Amniotic epithelial cell (primary cell): ENCODE measurements at places on chromosomes 7 and 10.
A peak's percentile ranks its signal among the peaks of the same experiment; 100 is the strongest.

- DNase-seq, result no peak
Observed at GRCh38 chr10:112583236-112583939, 136.4 kb downstream of the VTI1A start.

DNA sequence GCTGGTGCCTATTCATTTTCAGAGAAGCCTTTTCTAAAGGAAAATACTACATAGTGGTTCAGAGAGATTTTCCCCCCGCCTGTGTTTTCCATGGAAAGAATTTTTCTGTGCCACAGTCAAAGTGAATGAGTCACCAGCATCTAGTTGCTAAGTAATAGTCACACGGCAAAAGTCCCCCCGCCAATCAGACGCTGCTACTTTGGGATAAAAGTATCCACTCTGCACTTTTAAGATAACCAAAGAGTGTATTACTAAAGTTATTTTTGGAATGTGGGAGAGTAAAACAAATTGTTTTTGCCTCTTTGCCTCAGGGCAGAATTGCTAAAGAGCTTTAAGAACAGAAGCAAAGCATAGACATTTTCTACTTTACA lies 23.5 kb downstream of the ABLIM1 start:
- DNase-seq, result peak; percentile 82

DNA sequence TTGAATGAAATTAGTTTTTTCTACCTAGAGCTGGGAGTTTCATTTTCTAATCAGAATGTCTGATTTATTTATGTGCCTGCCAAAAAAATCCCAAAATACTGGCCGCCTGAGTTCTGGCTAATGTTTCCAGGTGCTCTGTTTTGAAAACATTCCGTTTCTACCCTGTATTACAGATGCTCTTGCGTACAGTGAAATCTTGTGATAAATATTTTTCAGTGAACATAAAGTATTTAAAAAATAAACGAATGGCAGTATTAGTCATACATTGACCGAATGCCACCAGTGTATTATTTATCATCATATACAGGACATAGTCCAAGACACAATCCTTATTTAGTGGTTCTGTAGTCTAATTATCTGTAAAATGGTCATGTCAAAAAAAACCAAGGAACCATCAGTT lies 102.8 kb downstream of the KAT6B start:
- no peak for DNase-seq

DNA sequence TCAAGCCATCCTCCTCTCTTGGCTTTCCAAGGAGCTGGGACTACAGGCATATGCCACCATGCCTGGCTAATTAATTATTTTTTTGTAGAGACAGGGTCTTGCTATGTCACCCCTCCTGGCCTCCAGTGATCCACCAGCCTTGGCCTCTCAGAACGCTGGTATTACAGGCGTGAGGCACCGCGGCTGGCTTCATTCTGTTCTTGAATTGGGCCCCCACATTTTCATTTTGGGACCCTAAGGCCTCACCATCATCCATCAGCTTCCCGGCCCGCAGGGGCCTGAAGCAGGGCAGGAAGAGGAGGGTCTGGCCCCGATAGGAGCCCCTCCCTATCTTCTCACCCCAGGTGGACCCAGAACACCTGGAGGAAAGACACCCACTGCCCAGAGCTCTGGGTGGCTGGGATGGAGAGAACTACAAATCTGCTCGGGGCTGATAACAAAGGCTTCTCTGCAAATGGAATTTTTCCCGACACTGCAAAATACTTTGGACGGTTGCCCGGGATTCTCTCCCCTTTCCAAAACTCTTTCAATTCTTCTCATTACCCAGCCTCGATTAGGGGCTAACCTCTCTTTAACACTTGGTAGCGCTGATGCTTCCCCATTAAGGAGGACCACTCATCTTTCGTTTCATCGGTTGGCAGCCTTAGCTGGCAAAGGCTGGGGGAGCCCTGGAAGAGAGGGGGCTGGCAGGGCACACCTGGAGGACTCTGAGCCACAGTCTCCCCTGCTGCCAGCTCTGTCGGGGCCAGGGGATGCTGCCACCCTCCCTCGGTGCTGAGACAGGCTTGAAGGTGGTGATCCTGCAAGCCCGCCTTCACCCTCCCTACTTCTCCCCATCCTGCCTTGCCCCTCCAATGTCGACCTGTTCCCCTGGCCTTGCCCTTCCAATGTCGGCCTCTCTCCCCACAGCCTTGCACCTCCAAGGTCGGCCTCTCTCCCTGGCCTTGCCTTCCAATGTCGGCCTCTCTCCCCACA lies 81.0 kb upstream of the GNA12 start:
- DNase-seq, result no peak

- DNase-seq, result no peak
Observed at GRCh38 chr7:37342688-37343471, 105.8 kb downstream of the ELMO1 start.

DNA sequence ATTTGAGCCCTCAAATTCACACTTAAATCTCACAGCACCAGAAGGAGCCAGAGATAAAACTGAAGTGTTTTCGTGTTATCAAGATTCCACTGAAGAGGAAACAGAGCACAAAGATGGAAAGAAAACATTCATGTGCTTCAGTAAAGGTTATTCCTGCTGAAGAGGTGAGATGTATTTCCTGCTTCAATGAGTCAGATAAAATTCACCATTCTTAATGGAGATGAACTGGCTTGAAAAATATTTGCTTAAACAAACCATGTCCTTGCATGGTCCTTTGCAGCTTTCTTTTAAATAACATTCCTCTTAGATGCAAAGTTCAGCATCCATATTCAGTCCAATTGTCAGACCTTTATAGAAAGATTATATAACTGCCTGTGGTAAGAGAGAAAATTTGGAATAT lies 294.2 kb downstream of the IPMK start:
- no peak for DNase-seq

DNA sequence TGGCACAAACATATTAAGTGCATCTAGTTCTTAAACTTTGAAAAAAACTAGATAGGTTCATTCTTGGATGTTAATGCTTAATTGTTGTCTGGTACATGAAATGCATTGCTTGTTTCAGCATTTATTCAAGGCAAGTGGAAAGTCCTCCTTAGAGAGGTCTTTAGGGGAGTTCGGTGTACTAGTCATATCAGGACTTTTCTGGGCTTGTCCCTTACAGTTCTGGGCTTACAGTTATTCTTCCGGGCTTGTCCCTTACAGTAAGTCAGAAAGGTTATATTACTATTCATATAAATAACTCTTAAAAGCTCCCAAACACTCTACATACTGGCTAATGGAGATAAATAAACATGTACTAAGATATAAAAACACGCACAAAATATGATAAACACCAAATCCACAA lies 61.6 kb upstream of the MRLN start:
- no peak for DNase-seq

DNA sequence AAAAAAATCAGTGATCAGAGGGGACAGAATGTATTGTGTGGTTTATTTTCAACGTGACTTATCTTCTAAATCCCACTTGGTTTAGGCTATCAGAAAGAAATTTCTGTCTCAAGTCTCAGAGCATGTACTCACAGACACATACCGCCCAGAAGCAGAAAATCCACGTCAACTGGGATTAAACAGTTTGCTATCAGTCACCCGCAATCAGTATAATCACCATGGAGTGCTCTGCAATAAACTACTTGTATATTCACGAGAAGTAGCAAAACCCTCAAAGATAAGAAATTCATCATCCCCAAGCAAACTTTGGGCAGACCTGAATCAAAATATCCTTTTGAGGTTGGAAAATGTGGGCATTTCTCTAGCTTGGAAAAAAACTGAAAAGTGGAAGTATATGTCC lies 259.1 kb downstream of the FGFR2 start:
- peak; percentile 1 for DNase-seq

GRCh38 chr7:91326516-91327199 lies 62.4 kb downstream of the FZD1 start:
- no peak for DNase-seq

GRCh38 chr10:5746197-5746596 lies 61.6 kb downstream of the TASOR2 start:
- DNase-seq, result no peak

- no peak for DNase-seq
Observed at GRCh38 chr10:61021926-61022325, 77.9 kb upstream of the RHOBTB1 start.

GRCh38 chr7:57646901-57647246 lies 196.9 kb downstream of the ZNF716 start:
- DNase-seq, result no peak

- DNase-seq, result no peak
Observed at GRCh38 chr10:103803941-103804340, 51.4 kb downstream of the SH3PXD2A start.
